ENCODE measurements at places on chromosomes 7 and 10.

- DNase-seq: no peak
Observed at GRCh38 chr10:35379226-35380137, 43.2 kb downstream of the CCNY start.

DNA sequence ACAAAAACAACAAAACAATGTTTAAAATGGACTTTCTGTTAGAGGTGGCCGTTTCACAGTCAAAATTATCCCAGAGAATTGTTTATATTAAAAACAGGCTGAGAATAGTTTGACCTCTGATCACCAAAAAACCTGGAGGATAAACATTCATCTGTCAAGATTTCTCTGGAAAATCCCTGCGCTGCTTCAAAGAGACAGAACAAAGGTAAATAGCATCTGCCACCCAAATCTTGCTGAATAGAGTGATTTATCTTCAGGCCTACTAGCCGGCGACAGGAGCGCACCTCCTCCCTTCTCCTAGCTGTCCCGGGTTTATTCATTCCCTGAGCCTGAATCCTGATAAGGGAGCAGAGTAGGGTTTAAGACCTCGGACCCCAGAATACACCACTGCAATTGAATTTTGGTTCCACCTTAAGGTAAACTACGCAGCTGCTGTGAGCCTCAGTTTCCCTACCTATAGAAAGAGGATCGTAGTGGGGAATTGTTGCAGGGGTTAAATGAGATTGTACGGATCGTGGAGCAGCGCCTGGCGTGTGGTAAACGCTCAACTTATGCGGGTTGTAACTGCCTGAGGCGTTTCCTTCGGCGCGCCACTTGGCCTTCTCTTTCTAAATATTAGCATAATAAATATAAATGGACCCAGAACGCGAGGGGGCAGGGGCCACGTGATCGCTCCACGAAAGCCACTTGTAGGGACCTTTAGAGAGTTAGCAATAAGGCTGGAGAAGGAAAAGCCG, 498 bp upstream of the ST7 start:
- DNase-seq: peak; percentile 4

DNA sequence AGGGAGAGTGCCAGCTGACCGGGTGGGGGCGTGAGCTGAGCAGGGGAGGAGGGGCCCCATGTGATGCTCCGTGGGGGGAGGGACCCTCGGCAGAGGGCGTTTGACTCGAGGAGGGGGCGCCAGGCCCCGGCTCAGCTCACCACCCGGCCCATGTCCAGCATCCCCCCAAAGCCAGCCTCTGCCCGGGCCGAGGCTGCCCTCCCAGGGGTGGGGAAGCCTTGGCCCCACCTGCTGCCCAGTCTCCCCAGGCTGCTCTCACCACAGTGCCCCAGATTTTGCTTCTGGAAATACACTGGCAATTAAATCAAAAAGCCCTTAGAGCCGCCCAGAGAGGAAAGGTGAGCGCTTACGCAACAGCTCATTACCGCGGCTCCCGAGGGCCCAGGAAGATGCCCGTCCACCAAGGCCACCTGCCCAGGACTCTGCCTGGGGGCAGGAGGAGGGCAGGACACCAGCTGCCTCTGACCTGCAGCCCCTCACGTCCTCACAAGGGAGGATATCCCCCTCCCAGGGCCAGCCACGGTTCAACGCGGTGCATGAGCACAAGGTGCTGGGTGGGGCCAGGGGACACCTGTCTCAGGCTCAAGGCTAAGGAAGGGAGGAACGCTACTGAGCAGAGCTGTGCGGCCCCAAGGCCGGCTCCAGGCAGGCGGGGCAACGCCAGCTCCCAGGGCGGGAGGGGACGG, 70.0 kb upstream of the INPP5A start:
- no peak for DNase-seq

DNA sequence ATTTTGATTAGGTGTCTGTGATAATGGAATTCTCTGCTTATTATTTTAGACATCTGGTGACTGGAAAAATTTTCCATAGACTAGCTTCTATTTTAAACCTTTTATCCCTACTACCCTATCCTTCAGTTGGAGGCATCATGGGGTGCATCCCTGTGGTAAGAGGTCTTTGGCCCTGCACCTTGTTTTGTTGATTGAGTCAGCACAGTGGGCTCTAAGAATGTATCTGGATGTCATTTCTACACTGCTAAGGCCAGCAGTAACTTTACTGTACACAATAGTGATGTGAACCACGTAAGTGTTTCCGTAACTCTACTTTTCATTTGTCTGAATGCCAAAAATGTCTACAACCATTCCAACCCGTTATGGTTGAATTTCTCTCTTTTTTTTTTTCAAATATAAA, 75.6 kb downstream of the ADAM22 start:
- DNase-seq: no peak

DNA sequence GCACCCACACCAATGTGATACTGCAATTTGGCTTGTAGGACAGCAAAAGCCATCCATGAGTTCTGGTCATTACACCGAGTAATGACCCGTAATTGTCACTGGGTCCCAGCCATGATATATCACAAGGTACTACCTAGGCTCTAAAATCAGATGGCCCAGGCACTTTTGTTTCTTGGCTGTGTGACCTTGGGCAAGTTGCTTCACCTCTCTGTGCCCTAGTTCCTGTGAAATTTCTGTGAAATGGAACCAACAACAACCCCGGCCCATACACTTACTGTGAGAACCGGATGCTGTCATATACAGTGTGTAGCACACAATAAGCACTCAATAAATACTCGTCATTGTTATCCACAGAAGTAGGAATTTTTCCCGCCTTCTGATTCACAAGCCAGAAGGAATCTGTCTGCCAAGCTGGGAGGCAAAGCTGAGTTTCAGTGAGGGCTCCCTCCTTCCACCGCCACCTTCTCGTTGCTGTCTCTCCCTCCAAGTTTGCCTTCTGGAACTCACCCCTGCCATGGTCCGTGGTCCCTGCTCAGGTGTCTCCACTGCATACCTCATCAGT, 6.4 kb upstream of the CYTH3 start:
- no peak for DNase-seq

GRCh38 chr7:67440321-67440720, 443.7 kb downstream of the TYW1 start:
- DNase-seq: no peak

- no peak for DNase-seq
Observed at GRCh38 chr7:475951-476441, 43.6 kb downstream of the PDGFA start.

GRCh38 chr7:20797462-20798080, 10.9 kb upstream of the SP8 start:
- no peak for DNase-seq
